ENCODE measurements at places on chromosomes 11 and 22. TPM values are rescaled to one million over a fixed set of nuclear protein-coding genes. Genes with fewer than 3 reads are reported as not detected.

CD151 gene
- 462 TPM for total RNA-seq

C22orf31 gene
- total RNA-seq: not detected

CENPM gene
- total RNA-seq: 1.5 TPM

CASP1 gene
- total RNA-seq: 11.9 TPM

HEPN1 gene
- total RNA-seq: not detected

PIH1D2 gene
- total RNA-seq: 1.2 TPM

GRM5 gene
- total RNA-seq: not detected

CHRNA10 gene
- total RNA-seq: 1.2 TPM

APOBEC3B gene
- 0.78 TPM for total RNA-seq

FOSL1 gene
- 0.27 TPM for total RNA-seq

OR2AT4 gene
- total RNA-seq: not detected
